T-helper 1 cell (primary cell): ENCODE measurements at places on chromosomes 12 and 14.
A peak's percentile ranks its signal among the peaks of the same experiment; 100 is the strongest.

DNA sequence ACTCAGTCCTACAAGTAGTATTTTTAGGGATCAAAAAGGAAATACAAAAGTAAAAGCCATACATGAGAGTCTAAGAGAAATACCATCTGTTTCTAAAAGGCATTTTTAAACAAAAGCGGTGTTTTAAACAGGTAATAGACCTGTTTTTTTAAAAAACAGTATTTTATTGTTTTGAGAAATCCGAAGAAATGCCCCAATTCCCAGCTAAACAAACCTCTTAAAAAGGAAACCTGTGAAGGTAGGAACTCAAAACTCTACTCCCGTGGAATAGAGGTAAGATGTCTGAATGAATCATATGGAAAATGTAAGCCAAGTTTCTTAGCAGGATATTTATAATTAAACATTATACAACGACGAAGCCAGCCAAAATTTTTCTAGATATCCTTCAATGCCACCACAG is 2.0 kb downstream of the PPP1R13B start:
- DNase-seq: no peak

GRCh38 chr14:98954349-98955000 is 317.5 kb downstream of the BCL11B start:
- no peak for DNase-seq

- no peak for DNase-seq
Observed at GRCh38 chr14:100540926-100541620, 46.1 kb downstream of the BEGAIN start.

- peak; percentile 43 for DNase-seq
Observed at GRCh38 chr14:54175298-54175942, 218.8 kb upstream of the BMP4 start.
